Stimulated activated CD8-positive, alpha-beta memory T cell treated with anti-CD3 and anti-CD28 coated beads, Interleukin-2, amount 100 ng/mL, for 1 hour (primary cell): ENCODE measurements at places on chromosomes 11 and 22.

GRCh38 chr11:78344676-78345075 lies 72.9 kb downstream of the GAB2 start:
- DNase-seq = no peak

- DNase-seq = no peak
Observed at GRCh38 chr11:18768472-18768901, 23.1 kb downstream of the PTPN5 start.

- DNase-seq = peak; percentile 35
Observed at GRCh38 chr22:44026630-44027511, 2.8 kb downstream of the PARVB start.

DNA sequence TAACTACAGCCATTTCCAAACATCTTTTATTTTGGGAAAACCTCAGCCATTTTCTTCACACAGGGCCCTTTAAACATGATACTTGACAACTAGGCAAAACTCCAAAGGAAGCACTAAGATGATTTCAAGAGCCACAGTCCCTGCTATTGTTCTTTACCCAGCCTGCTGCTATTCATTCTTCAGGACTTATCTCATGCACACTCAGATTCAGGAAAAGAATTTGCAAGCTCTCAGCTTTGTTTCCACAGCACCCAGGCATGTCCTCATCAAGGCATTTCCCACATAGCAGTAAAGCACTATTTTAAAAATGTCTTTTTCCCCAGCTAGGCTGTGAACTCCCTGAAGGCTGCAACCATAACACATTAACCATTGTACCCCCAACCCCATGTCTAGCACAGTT lies 609.3 kb upstream of the CCDC90B start:
- no peak for DNase-seq
